Fibroblast of skin of back (primary cell): ENCODE measurements at places on chromosomes 6 and 20.

- peak; percentile 74 for DNase-seq
Measured at GRCh38 chr6:70371454-70372105, 41.7 kb upstream of the FAM135A start.

DNA sequence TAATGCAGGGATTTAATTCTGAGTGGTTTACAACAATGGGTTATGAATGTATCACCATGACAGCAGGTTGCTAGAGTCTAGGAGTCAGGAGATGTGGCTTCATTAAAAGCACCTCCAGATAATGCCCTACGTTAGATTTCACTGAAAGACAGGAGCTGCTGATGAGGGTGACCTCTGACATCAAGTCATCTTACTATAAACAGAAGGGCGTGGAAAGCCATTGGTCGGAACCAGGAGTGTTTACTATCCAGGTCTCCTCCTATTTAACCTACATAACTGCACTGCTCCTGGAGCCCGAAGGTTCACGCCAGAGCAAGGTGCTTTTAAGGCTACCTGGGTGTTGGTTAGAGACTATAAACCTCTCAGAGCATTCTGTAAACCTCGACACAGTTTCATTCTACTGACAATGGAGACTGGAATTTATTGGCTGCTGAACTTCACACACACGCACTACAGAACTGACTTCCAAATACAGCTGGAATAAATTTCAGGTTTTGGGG, 128.7 kb downstream of the EYA4 start:
- no peak for DNase-seq

GRCh38 chr6:107853230-107853629, 29.1 kb upstream of the SCML4 start:
- no peak for DNase-seq

- DNase-seq: no peak
Measured at GRCh38 chr6:69888482-69889233, 22.3 kb downstream of the COL19A1 start.

GRCh38 chr20:50298554-50299324, 108.1 kb downstream of the CEBPB start:
- no peak for DNase-seq

- DNase-seq: peak; percentile 16
Measured at GRCh38 chr20:19249106-19249879, 36.9 kb downstream of the SLC24A3 start.

- no peak for DNase-seq
Measured at GRCh38 chr6:1496836-1497760, 107.7 kb downstream of the FOXF2 start.

DNA sequence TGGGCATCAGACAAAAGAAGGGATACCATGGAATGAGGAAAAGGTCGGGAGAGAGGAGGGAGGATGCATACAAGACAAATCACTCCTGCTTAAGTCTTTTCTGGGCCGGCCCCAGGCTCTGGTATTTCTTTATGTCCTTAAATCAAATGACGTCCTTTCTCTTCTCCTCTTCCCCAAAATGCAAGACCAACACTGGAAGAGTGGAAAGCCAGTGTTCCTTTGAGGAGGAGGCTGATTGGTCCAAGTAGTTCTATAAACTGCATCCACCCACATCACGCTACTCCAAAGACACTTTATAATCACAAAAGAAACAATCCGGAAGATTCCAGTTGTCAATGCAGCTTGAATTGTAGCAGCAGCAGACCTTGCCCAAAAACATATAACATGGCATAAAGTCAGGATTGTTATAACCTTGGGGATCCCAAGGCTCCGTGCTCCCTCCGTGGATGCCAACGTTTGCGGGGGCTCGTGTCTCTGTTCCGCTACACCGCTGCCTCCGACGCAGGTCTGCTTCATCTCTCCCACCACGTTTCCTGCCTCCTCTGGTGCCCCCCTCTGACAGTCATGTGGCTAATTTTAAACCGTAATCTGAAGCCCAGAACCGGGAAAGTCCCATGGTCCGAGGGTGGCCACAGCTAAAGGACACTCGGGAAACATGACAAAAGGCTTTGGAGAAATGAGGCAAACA, 47.1 kb downstream of the MCUR1 start:
- peak; percentile 63 for DNase-seq

DNA sequence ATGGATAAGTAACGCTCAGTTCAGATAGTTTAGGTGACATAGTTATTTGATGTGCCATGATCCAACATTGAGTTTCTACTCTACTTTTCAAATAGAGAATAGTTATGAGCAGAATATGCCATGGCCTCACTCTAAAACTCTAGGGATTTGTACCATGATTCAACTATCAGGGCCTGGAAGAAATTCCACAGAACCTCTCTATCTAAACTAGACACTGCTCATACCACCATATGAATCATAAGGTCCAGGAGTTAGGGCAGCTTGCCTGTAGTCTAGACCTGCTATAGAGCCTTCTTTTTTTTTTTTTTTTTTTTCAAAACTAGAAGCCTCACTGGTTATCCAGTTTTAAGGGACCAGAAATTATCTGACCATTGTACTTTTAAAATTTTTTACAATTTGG, 571.8 kb upstream of the IMPG1 start:
- DNase-seq: peak; percentile 39

DNA sequence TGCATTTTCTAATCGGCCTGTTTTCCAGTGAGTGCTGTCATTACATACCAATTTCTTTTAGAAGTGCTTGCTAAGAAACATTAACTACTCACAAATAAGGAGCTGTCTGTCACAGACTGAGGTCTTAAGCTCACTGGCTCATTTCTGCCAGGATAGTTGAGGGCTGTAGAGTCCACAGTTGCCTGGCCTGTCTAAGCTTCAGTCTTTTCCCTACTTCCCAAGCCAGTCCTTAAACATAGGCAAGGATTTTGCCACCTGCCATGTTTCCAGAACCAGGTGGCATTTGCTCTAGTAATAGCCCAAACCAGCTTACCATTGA, 84.7 kb downstream of the LINC00237 start:
- DNase-seq: no peak

GRCh38 chr20:4439461-4439860, 282.2 kb upstream of the PRND start:
- no peak for DNase-seq

DNA sequence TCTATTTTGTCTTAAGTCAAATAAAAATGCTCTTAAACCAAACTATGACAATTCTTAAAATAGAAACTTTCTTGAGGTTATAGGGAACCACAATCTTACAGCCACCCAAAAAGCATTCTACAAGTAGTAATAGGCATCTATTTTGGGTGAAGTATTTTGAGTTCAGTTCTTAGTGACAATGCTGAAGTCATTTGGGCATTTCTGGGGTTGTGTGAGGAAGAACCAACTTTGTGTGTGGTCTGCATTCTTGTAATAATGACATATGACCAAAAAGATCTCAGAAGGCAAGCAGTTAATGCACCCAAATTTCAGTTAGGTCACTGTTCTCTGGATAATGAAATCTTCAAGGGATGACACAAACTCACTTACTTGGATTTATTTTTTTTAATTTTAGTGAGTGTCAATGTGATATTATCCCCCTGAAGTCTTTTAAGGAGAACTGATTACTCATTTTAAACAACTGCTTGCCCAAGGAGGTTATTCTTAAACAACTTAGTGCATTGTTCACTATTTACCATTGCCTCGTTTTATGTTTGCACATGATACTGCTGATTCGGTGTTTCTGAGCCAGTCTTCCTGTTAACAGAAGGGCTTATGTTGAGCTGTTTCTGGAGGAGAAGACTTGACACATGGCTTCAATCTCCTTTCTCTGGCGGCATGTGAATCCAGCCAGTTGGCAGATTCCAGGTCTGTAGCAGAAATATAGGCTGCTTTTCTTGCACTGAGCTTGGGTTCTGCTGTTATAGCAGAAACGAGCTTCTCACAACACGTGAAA, 618.9 kb downstream of the BCKDHB start:
- peak; percentile 77 for DNase-seq
